Endodermal cell (in vitro differentiated cells): ENCODE measurements at places on chromosomes 12 and 14. TPM values are rescaled to one million over a fixed set of nuclear protein-coding genes. Genes with fewer than 3 reads are reported as not detected.

- peak; percentile 90 for DNase-seq
These were observed at the start of gene TNFAIP2 for GRCh38 chr14:103122947-103123633. Gene TNFAIP2, plus strand, starts transcription at chr14:103123461. Its CDS starts 2,997 bp downstream, at chr14:103126458.

DNA sequence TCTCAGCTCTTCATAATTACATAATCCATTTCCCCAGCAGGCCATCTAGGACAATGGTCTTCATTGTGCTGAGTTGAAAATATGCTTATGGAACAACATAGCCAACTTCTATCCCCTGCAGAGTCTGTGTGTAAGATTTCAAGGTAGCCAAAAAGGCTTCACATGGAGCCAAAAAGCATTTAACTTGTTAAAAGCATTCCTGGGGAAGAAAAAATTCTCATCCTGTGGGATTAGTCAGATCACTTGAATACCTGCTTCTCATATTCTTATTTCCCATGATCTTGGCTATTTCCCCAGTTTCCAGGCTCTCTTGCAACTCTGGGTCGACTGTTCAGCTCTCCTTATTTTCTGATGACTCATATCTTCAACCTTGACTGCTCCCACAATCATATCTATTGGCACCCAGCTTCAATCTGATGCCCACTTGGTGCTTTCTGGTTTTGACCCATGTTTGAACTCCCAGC lies 178.9 kb downstream of the KLHL28 start:
- DNase-seq: no peak

DNA sequence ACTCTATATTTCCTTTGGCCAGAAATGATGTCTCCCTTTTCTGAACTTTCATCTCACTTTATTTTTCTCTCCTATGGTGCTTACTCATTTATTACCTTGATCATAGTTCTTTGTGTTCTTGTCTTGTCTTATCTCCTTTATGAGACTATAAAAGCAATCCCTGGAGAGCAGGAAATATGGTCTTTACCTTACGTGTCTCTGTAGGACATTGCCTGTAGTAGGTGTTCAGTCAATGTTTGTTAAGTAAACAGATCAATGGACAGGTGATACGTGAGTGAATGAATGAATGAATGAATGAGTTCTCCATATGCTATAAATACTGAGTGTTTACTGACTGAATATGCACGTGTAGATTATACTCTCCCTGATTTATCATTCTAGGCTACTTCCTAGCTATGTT lies 193.7 kb upstream of the HMGA2 start:
- no peak for DNase-seq

- no peak for DNase-seq
These were observed 124.5 kb downstream of the SLC8A3 start for GRCh38 chr14:70064136-70064865.

DNA sequence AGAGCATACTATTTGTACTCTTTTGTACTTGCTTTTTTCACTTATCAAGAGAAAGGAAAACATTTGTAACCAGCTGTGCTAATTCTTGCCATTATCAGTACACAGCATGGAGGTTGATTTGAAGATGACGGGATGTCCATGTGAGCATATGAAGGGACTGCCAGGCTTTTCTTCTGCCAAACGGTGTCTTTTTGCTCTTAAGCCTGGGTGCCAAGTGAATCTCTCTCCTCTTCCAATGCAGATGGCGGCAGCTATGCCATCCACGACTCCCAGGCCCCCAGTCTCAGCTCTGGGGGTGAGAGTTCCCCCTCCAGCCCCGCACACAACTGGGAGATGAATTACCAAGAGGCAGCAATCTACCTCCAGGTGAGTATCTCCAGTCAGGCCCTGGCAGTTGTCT lies 38.9 kb downstream of the TPCN1 start:
- DNase-seq: no peak

NELL2 gene
- 5.1 to 7.5 TPM (median 5.5 TPM) in 3 replicates for total RNA-seq

SIX6 gene
- total RNA-seq: not detected in 2 replicates
